ENCODE measurements at places on chromosomes 5 and 9. TPM values are rescaled to one million over a fixed set of nuclear protein-coding genes. Genes with fewer than 3 reads are reported as not detected.

Gene LARP1
- 184 TPM for total RNA-seq

Gene WHRN
- total RNA-seq: 0.13 TPM

Gene PLAC8L1
- total RNA-seq: not detected

GRCh38 chr5:150848271-150848670, 1.9 kb downstream of the IRGM start:
- DNase-seq: no peak

DNA sequence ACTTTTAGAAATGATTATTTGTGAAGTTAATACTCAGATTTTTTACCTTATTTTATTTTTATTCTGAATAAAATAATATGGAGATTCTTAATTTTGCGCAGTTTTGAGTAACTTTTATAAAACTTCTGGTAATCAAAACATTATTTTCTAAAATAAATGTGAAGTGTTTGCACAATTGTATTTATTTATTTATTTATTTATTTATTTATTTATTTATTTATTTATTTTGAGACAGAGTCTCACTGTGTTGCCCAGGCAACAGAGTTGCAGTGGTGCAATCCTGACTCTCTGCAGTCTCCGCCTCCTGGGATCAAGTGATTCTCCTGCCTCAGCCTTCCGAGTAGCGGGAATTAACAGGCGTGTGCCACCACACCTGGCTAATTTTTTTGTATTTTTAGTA, 73.5 kb downstream of the RPS6 start:
- DNase-seq: no peak

All from heart right ventricle (tissue), 16 donors.